ENCODE measurements at places on chromosomes 6 and 20. TPM values are rescaled to one million over a fixed set of nuclear protein-coding genes. Genes with fewer than 3 reads are reported as not detected.

- DNase-seq = no peak
These were observed 60.2 kb downstream of the SLC22A23 start for GRCh38 chr6:3396503-3397180.

DNA sequence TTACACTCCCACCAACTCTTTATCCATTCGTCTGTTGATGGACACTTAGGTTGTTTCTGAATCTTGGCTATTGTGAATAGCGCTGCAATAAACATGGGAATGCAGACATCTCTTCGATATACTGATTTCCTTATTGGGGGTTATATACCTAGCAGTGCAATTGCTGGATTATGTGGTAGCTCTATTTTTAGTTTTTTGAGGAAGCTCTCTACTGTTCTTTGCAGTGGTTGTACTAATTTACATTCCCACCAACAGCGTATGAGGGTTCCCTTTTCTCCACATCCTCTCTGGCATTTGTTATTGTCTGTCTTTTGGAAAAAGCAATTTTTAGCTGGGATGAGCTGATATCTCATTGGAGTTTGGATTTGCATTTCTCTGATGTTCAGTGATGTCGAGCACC lies 4.6 kb upstream of the PFDN4 start:
- DNase-seq = no peak

GRCh38 chr6:42136508-42137193 lies 5.8 kb downstream of the C6orf132 start:
- no peak for DNase-seq

DNA sequence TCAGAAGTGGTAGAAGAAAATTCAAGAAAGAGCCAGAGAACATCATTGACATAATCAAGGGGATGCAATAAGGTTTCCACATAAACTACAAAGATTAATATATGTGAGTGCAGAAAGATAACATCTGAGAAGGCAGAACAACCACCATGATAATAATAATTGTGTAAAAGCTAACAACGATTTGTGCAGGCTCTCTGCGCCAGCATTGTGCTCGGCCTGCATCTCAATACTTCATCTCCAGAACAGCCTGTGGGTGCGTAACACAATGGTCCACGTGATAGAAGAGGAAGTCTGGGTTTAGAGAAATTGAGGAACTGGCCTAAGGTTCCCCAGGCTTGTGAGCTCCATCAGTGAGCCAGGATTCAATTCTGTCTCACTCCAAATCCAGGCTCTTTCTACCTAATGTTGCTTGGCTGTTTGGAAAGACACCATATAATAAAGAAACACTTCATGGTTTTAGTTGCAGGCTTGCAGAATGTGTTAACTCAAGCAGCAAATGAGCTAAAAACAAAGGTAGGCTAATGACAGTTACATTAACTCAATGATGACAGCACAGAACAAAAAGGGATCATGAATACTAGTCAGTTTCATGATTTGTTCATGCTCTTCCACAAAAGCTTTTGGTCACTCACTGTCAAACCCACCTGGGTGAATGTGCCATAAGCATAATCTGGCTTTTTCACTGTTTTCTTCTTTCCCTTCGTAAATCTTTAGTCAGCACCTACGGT lies 71.2 kb downstream of the LY86 start:
- no peak for DNase-seq

DNA sequence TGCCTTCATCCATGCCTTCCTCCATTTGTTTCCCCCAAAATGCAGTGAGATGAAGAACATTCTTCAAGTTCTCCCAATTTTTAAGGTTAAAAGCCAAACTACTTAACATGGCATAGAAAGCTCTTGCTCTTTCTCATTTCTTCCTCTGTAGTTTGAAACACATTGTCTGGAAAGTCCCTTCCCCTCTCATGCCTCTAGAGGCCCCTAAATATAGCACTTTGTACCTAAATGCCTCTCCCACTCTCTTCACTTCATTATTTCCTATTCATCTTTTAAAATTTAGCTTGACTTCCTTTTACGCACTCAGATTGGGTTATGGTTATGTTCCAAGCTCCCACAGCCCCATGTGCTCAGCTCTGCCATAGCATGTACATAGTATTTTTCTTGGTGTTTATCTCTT lies 389.3 kb downstream of the HDGFL1 start:
- no peak for DNase-seq

GRCh38 chr6:15427331-15428070 lies 181.6 kb downstream of the JARID2 start:
- DNase-seq = no peak

- peak; percentile 32 for DNase-seq
These were observed 414.0 kb downstream of the GJA1 start for GRCh38 chr6:121849477-121849876.

DNA sequence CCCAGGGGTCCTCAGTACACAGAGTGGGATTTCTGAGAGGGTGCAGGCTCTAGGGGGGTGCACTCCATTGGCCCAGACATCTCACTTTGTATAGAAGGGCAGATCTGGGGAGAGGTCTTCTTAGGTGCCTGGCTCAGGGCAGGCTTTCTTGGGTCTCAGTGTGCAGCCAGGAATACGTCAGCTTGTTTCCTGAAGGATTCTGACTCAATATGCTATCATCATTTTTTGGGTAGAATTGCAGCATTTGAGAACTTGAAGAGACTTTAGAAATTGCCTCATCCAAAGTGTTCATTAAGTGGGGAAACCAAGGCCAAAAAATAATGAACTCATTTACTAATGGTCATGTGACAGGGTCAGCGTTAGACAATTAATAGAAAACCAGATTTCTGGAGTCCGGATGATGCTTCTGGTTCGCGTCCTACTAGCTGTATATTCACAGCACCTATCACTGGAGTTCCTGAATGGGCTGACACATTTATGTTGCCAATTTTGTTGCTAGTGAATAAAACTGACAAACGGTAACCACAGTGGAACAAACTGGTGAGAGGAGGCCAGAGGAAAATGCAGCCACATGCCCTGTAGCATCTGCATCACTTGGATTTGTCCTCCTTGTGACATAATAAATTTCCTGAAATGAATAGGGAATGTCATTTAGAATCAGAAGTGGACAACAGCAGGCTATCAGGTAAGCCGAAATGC lies 238.9 kb downstream of the TBC1D7 start:
- DNase-seq = no peak

DNA sequence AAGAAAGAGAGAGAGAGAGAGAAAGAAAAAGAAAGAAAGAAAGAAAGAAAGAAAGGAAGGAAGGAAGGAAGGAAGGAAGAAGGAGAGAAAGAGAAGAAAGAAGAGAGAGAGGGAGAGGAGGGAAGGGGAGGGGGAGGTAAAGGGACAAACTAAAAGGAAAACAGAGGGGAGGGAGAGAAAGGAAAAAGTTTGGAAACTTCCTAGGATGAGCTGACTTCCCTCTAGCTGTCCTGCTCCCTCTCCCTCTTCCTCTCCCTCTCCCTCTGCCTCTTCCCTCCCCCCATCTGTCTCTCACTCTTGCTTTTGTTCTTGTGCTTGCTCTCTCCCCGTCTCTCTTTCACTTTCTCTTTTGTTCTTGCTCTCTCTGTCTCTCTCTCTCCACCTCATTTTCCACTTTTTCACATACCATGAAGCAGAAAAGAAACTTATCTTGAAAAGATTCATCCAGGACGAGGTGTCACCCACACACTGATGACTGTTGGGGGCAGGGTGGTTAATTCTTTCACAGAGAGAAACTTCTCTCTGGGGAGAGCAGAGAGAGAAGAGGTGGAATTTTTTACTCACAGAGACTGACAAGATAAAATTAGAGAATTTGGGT lies 56.4 kb upstream of the DUSP22 start:
- peak; percentile 58 for DNase-seq

- no peak for DNase-seq
These were observed 153.6 kb upstream of the QKI start for GRCh38 chr6:163260911-163261310.

- no peak for DNase-seq
These were observed 38.3 kb upstream of the LTV1 start for GRCh38 chr6:143804835-143805239.

DNA sequence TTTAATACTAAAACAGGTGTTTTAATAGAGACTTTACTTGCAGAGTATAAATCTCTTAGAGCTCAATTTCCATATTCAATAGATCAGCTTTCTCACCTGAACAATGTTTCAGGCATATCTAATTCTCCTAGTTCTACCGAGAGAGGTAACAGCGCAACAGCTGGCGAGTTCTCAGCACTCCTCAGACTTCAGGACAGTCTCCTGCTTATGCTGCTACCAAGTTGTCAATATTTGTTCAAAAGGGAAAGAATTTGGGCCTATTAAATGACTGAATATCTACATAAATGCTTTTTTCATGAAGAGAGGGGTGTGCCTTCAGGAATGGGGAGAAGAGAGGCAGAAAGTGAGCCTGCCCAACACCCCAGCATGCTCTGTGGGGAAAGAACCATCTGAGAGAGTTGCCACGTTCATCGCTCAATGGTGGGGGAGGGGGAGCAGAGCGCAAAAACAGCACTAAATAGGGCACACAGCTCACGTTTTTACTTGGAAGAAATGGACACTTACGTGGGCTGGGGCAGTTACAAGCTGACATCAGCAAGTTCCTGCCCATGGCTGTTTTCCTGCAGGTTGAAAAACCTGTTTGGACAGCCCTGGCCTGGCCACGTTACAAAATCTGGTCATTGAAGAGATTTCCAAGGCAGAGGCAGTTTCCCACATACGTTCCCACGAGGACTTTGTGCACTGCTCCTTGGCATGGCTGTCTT lies 38.0 kb downstream of the EZR start:
- no peak for DNase-seq

- DNase-seq = no peak
These were observed 2.4 kb upstream of the MAN1A1 start for GRCh38 chr6:119352001-119352400.

- DNase-seq = no peak
These were observed 12.4 kb upstream of the CSNK2A1 start for GRCh38 chr20:555976-556385.

GRCh38 chr6:56699066-56699654 lies 56.5 kb upstream of the DST start:
- no peak for DNase-seq

GRCh38 chr20:21136015-21136732 lies 10.3 kb downstream of the KIZ start:
- no peak for DNase-seq

The RGS17 gene
- total RNA-seq = 0.02 TPM

The SLC22A3 gene
- not detected for total RNA-seq

The RHAG gene
- total RNA-seq = not detected

The PPARD gene
- 14.8 TPM for total RNA-seq

The TAP2 gene
- total RNA-seq = 228 TPM

The PROKR2 gene
- total RNA-seq = 0.18 TPM

The KIFC1 gene
- total RNA-seq = 51.6 TPM

The FAM210B gene
- 6.7 TPM for total RNA-seq

The R3HDML gene
- total RNA-seq = not detected

The GMNN gene
- total RNA-seq = 67.0 TPM

The SMAP1 gene
- 20.1 TPM for total RNA-seq

The PRDM1 gene
- 90.7 TPM for total RNA-seq
